ENCODE measurements at places on chromosomes 7 and 10. TPM values are rescaled to one million over a fixed set of nuclear protein-coding genes. Genes with fewer than 3 reads are reported as not detected.

The RAB19 gene
- total RNA-seq: not detected

The CCT6A gene
- 201 TPM for total RNA-seq

The CYP26A1 gene
- 2.2 TPM for total RNA-seq

The DPCD gene
- total RNA-seq: 22.4 TPM

The SPDYE5 gene
- total RNA-seq: not detected

The GRM8 gene
- 0.09 TPM for total RNA-seq

The ASZ1 gene
- not detected for total RNA-seq

The SPDYE1 gene
- total RNA-seq: not detected

The PLEKHS1 gene
- not detected for total RNA-seq

The STAG3 gene
- total RNA-seq: 0.17 TPM

The CCL24 gene
- not detected for total RNA-seq

The STOX1 gene
- total RNA-seq: 0.34 TPM

The GRM3 gene
- not detected for total RNA-seq

The PHKG1 gene
- 0.34 TPM for total RNA-seq

The PLPP4 gene
- total RNA-seq: not detected

The TNS3 gene
- 13.6 TPM for total RNA-seq

The CRPPA gene
- 2.0 TPM for total RNA-seq

The TMEM273 gene
- total RNA-seq: 49.9 TPM

The ASB4 gene
- total RNA-seq: not detected

The DYNC1I1 gene
- total RNA-seq: 15.1 TPM

The NFE2L3 gene
- total RNA-seq: 38.6 TPM

The ARF5 gene
- 144 TPM for total RNA-seq

The FRG2B gene
- not detected for total RNA-seq

The AGK gene
- 31.8 TPM for total RNA-seq

The RBM28 gene
- total RNA-seq: 26.9 TPM

The LRRC18 gene
- total RNA-seq: not detected

The TLX1 gene
- total RNA-seq: not detected

The TMEM236 gene
- 0.17 TPM for total RNA-seq

The TDRD1 gene
- under 0.01 TPM for total RNA-seq

The AEBP1 gene
- total RNA-seq: 12.9 TPM

The EBLN1 gene
- not detected for total RNA-seq

The CALML3 gene
- not detected for total RNA-seq

All from dermis blood vessel endothelial cell (primary cell).